PC-9 (cell line): ENCODE measurements at places on chromosomes 12 and 14.

DNA sequence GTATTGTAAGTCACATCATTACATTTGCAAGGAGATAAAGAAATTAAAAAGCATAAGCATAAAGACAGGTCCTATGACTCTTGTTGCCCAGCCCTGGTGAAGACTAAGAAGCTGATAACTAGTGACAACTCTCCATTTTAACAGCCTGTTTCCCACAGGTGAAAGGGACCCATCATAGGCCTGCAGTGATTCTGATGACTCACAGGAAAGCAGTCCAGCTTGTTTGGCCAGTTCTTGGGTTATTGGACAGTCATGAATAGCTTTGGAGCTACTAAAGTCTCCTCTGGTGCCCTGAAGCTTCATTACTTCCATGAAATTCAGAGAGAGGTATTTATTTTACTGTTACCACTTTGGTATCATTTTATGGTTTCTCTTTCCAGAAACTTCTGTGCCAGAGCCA is 55.5 kb upstream of the DYRK2 start:
- peak; percentile 82 for DNase-seq

GRCh38 chr14:22776215-22776614 is 9.7 kb downstream of the OXA1L start:
- DNase-seq: no peak

DNA sequence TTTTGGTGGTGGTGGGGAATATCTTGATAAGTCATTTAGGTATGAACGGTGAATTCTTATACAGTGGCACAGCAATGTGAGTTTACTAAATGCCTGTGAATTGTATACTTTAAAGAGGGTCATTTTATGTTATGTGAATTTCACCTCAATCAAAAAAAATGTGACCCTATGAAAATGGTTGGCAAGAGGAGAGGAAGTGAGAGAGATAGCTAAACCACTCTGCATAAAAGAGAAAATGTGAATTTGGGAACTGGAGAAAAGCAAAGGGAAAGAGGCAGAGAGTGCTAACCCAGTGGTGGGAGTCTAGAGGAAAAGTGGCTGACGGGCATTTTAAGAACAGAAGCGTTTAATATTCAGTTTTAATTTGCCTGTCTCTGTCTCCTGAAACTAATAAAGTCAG is 93.8 kb downstream of the SLC38A6 start:
- DNase-seq: no peak

GRCh38 chr14:103070971-103071542 is 13.0 kb upstream of the LBHD2 start:
- DNase-seq: peak; percentile 36

GRCh38 chr14:94850309-94851211 is 80.6 kb upstream of the GSC start:
- no peak for DNase-seq

GRCh38 chr14:51430633-51431032 is 190.6 kb downstream of the TMX1 start:
- DNase-seq: no peak

GRCh38 chr14:92997343-92998061 is 74.6 kb downstream of the CHGA start:
- no peak for DNase-seq

DNA sequence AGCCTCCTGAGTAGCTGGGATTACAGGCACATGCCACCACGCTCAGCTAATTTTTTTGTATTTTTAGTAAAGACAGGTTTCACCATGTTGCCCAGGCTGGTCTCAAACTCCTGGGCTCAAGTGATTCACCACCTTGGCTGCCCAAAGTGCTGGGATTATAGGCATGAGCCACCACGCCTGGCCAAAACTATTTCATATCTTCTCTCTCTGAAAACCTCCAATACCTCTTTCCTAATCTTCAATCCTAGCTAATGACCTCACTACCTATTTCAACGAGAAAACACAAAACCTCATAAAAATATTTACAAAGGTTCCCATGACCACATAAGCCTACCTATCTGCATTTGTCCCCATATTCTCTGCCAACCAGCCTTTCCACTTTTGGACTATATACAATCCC is 32.3 kb upstream of the ANKS1B start:
- peak; percentile 70 for DNase-seq

GRCh38 chr14:85040046-85040685 is 489.8 kb upstream of the FLRT2 start:
- no peak for DNase-seq

DNA sequence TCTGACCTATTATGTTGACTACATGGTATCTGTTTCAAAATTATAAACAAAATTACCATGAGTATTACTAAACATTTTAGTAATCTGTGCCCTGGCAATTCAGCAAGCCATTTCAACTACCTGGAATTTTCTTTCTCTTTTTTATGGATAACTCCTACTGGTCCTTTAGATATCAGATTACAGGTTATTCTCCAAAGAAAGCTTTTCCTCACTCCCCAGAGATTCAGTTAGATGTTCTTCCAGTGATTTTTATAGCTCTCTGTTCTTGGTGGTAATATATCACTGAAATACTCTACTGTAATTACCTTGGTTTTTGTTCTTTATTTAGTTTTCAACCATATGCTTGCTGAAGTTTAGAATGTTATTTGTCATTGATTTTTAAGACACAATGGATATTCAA is 930.2 kb upstream of the FOXG1 start:
- no peak for DNase-seq

- DNase-seq: no peak
These were observed 4.2 kb downstream of the DDX51 start for GRCh38 chr12:132139912-132140311.

DNA sequence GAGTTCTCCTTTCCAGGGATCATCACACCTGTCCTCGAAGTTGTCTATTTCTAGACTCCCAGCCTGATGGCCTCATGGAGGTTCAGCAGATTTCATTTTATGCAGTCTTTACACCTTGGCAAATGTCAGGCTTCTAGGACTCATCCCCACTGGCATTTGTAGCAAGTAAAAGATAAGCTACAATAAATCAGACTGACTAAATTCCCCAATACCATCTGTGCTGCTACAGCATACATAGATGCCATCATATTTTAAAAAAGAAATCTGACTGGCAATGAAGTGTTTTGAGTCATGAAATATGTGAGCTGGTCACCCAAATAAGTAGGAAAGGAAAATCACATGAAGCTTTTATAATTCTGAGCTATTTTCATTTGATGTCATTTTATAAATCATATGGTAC is 55.3 kb downstream of the KCNC2 start:
- no peak for DNase-seq

- DNase-seq: no peak
These were observed 168.9 kb upstream of the RASSF8 start for GRCh38 chr12:25789541-25789944.

DNA sequence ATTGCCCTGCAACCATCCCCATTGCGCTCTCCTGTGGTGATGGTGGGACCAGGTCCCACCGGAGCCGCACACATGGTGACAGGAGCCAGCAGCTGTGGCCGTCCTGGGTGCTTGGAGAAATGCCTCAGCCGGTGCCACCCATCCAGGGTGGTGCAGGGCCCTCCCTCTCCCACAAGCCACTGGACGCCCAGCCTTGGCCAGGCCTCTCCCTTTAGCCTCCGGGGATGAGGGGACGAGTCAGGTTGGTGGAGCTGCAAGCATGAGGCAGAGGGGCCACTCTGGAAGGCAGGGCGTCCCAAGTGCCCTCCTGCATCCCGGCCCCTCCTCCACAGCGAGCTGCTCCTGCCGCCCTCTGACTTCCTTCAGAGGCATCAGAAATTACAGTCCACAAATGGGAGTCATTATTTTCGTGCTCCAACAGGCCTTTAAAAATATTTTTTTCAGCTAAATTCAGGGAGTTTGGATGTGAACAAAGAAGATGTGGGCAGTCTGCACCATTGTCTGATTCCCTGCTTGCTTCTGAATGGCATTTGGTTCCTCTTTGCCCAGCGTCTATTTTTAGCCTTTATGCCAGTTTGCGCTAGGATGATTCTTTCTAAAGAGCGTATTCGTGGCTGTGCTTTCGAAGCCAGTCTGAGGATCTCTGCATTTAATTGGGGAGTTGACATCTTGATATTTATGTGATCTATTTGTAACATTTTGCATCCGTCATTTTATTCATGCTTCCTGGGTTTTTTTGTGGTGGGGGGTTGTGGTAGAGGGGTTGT is 189.4 kb downstream of the ADGRD1 start:
- no peak for DNase-seq

DNA sequence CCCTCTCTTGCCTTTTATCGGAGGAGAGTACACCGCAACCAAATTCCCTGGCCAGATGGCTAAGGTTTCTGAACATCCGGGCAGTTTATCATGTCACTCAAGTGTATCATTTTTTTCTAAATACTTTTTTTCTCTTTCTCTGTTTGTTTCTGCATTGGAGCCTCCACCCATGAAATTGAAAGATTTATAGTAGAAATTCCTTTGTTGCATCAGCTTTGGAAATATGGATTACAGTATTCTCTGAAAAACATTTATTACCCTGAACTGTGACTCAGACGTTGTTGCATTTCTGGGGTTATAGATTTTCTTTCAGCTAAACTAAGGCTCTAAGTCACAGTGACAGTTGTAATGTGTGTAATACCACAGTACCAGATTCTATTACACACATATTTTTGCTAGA is 187.0 kb downstream of the SPTSSA start:
- no peak for DNase-seq

DNA sequence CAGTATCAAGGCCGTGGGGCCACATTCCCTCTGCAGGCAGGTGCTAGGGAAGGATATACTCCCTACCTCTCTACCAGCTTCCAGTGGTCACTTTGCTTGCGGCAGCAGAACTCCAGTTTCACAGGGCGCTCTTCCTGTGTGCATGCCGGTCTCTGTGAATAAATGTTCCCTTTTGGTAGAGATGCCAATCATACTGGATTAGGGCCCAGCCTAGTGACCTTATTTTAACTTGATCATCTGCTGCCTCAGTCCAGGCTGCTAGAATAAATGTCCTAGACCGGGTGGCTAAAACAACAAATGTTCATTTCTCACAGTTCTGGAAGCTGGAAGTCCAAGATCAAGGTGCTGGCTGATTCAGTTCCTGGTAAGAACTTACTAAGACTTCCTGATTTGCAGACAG is 198.8 kb upstream of the TMEM132C start:
- DNase-seq: no peak

GRCh38 chr12:120229071-120229486 is 28.2 kb upstream of the RPLP0 start:
- DNase-seq: peak; percentile 73

- no peak for DNase-seq
These were observed 42.9 kb downstream of the TRIP11 start for GRCh38 chr14:91996948-91997371.

DNA sequence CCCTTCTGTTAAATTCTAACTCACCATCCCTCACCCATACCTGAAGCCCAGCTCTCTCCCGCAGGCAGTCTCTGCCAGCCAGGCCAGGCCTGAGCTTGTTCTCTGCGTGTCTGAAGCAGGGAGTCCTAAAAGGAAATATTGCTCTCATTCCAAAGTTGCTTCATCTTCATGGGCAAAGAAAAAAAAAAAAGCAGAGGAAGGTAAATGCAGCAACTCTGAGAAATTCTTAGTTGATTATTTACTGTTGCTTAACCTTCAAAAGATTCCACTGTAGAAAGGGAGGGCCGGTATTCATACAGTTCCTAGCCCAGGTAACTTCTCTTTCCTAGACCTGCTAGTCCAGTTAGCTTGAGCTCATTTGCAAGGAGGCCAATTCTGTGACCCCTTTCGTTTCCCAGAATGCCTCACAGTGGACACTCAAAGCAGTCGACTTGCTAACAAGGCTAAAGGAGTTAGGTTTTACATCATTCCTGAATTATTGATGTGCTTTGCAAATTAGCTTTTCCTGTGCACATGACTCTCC is 193.5 kb upstream of the EEA1 start:
- DNase-seq: peak; percentile 86

DNA sequence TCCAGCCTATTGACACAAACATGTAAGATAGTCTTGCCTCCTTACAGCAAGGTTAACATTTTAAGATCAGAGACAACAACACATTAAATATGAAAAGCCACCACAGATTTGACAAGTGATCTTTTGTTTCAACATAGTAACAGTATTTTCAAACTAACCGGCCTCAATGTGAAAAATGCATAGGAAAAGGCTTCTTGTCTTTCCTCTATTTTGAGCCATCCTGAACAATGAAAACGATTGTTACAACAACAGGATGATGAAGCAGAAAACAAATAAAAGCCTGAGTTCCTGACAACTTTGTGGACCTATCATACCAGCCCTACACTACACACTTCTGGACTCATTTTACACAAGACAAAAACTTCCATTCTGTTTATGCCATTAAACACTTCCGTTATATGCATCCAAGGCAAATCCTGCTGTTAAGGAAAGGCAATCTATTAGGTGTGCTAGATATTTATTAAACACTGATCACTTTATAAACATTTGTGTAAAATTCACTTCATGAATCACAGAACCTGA is 37.3 kb downstream of the BAZ1A start:
- no peak for DNase-seq

DNA sequence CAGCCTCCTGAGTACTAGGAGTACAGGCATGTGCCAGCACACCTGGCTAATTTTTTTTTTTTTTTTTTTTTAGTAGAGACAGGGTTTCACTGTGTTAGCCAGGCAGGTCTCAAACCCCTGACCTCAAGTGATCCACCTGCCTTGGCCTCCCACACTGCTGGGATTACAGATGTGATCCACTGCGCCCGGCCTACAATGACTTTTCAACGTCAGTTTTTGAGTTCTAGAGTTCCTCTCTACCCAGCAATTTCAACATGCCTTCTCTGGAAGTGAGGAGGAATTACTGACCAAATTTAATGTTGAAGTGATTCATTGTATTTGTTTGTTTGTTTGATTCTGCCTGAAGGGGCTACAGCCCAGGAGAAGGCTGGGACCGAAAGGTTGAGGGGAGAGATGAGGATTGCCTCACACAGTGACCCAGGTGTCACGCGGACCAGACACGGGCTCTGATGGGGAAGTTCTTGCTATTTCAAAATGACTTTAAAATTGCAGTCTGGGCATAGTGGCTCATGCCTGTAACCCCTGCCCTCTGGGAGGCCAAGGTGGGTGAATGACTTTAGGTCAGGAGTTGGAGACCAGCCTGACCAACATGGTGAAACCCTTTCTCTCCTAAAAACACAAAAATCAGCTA is 8.6 kb upstream of the DENR start:
- no peak for DNase-seq

DNA sequence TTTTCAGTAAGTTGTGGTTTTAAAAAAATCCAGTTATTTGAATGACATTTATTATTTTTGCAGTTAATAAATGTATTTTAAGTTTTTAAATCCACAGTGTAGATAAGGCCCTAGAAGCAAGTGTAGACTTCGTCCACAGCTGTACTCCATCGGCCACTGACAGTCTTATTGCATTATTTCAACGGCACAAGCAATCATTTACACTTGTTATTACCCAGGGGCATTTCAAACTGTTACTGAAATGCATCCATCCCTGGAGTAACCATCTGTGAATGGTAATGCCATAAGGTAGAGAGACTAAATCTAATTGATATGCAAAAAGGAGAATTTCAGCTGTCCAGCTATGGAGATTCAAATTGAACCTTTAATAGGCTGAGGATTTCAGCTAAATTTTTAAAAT is 48.4 kb downstream of the BICD1 start:
- DNase-seq: no peak

- DNase-seq: no peak
These were observed 19.9 kb downstream of the FUT8 start for GRCh38 chr14:65432361-65432948.

GRCh38 chr14:33756833-33757232 is 194.0 kb downstream of the EGLN3 start:
- no peak for DNase-seq

- no peak for DNase-seq
These were observed 1.5 kb downstream of the DIO3 start for GRCh38 chr14:101562659-101563351.

GRCh38 chr14:50260072-50260471 is 28.7 kb upstream of the SOS2 start:
- DNase-seq: no peak
